Right ventricle myocardium superior (tissue), 1 donor: ENCODE measurements at places on chromosomes 16 and 17.
A peak's percentile ranks its signal among the peaks of the same experiment; 100 is the strongest.

DNA sequence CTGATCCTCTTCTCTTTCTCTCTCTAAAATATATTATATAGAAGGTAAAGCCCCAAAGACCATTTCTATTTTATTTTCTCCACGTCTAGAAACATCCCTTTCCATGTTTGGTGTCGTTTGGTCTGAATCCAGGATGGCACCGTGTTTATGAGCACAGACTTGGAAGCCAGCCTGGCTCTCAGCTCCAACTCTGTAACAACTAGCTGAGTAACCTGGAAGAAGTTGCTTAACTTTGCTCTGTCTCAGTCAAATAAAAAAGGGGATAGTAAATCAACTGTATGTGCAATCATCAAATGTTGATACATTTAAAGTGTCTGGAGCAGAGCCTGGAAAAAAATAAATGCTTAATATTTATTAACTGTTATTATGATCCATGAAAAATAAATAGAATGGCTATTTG is 249.8 kb upstream of the MAF start:
- DNase-seq = no peak

DNA sequence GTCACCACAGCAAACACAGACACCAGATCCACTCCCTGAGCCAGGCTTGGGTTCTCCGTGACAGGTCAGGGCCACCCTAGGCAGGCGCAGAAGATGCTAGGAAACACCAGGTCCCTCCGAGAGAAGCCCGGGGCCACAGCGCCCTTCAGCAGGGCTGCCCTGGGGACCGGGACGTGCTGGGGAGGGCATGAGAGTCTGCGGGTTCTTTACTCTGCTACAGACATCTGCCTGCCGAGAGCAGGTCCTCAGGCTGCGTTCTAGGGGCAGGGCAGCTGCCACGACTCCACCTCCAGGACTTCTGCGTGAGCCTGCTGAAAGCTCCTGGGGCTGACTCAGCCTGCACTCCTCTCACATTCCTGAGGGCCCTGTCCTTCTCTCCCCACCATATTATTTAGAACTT is 11.4 kb downstream of the MYLK3 start:
- DNase-seq = no peak

DNA sequence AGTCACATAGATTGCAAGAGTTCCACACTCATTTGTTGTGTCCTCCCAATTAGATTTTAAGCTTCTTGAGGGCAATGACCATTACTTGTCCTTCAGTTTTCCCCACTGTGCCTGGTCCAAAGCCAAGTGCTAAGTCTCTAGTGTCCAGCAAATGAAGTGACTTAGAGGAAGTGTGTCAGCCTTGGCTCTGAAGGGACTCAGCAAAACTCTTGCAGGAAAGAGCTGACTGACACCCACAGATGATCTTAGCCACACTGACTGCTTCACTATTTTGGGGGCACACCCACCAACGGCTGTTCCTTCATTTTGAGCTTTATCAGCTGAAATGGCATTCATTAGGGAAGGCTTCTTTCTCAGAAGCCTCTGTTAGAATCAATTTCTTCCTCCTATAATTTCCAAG is 358.1 kb downstream of the UTP18 start:
- no peak for DNase-seq

GRCh38 chr16:57807968-57808528 is 5.8 kb upstream of the KIFC3 start:
- peak; percentile 87 for DNase-seq

DNA sequence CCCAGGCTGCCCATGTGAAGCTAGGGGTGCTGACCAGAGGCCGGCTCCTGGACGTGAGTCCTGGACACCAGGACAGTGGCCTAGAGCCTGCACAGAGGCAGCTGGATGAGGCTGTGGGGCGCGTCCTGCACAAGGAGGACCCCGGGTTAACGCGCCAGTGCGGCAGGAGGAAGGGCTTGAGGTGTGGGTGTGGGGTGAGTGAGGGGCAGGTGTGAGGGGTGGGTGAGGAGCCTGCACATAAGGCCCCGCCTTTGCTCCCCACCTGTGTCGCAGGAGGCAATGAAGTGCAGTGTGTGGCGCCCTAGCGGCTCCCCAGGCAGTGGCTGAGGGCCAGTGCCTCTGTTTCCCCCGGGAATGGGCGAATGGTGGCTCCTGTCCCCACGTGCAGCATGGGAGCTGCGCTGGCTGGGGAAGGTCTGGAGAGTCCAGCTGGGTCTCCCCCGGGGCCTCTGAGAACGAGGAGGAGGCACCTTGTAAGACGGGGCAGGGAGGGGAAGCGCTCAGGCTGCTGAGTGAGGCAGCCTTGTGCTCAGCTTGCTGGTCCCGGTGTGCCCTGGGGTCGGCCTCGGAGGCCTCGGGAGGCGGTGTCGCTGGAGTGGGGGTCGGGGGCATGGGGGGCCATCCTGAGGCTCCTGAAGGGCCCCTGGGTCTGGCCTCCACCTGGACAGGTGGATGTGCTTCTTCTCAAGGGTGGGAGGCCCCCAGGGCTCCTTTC is 3.2 kb downstream of the CD7 start:
- DNase-seq = no peak

GRCh38 chr17:5677620-5678019 is 93.3 kb upstream of the NLRP1 start:
- DNase-seq = no peak

- peak; percentile 45 for DNase-seq
Observed at GRCh38 chr16:48087639-48088038, 68.2 kb downstream of the ABCC12 start.

DNA sequence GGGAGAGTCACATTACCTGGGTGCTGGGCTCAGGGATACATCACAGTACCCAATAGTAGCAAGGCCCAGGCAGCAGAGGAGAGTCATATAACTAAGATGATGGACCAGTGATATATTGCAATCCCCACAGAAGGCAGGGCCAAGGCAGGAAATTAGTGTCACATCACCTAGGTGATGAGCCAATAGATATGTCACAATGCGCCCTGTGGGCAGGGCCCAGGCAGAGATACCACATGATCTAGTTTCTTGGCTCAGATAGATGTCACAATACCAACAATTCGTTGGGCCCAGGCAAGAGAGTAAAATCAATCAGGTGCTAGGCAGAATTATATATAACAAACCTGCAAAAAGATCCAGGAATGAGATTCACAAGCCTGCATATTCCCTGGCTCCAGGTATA is 2111.5 kb downstream of the TP53TG3F start:
- no peak for DNase-seq

- no peak for DNase-seq
Observed at GRCh38 chr16:57260294-57260929, 15.4 kb downstream of the ARL2BP start.

DNA sequence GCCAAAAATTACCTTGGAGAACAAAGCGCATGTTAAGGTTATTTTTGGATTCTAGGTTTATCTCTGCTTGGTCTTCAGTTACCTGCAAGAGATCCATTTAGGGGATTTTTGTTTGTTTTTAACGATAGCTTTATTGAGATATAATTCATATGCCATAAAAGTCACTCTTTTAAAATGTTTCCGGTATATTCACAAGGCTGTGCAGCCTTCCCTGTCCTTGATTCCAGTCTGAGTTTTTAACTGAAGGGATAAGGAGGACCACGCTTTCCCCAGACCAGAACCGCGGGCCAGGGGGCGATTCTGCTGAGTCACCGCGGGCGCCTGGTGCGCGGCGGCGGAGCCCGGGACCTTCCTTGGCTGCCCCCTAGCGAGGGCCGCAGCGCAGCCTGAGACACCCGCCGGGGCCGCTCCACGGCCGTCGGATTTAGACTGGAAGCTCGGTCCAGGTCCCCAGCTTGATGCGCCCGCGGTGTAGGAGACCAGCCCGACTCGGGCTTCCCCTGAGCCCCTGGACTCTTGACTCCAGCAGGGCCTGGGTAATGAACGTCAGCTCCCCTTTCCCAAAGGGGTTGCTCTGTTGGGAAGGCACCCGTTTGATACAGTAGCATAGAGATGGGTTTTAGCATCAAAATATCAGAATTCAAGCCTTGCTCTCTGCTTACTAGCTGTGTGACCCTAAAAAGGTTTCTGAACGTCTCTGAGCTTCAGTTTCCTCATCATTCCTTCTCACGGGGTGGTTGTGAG is 50.0 kb upstream of the STH start:
- DNase-seq = peak; percentile 89

DNA sequence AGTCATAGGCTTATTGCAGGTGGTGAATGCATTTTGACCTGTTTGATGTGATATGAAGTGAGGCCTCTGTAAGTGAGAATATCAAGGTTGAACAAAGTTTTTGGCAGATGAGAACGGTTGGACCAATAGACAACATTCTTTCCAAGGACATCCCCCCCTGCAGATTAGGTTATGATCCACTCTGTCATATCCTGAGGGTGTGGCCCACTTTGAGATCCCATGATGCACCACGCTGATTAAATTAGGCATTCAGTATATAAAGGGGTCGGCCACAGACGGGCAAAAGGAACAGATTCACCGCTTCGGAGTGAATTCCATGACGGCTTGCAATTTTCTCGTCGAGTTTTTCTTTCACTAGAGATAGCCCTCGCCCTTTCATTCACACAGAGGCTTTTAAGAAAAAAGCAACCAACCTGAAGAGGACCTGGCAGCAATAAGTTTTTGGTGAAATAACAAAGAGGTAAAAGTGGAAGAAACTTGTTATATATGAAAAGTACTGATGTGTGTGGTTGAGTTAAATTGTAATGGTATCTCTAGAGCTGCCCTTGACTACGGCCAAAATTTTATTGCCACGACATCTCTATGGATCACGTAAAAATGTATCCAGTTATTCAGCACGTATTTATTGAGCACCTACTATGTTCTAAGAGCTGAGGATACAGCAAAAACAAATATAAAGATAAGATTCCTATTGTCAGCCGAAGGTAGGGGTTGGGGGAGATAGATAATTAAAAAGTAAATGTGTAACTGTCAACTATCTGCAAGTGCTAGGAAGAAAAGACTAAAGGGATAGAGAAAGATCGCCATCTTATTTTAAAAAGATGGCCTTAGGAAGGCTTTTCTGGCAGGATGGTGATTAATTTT is 1.7 kb upstream of the RBBP6 start:
- DNase-seq = no peak

GRCh38 chr16:57837305-57838125 is 35.2 kb upstream of the KIFC3 start:
- no peak for DNase-seq

- no peak for DNase-seq
Observed at GRCh38 chr16:66585481-66586239, 6.4 kb downstream of the CMTM2 start.

GRCh38 chr17:78854508-78854907 is 13.9 kb upstream of the USP36 start:
- no peak for DNase-seq

DNA sequence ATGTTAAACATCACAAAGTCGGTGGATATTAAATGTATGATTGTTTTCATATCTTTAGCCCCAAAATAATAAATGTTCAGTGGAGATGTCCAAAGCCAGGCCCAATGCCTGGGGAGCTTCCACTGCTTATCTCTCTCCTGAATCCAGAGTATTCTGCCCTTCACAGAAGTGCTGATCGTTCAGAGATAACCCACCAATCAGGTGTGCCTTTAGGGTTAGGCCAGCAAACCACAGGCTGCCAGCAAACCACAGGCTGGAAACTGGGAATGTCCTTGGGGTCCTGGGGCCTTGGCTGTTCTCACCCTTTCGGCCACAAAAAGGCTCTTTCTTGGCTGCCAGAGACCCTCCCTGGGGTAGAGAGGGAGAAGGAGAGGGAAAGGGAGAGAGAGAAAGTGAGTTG is 33.9 kb downstream of the NXN start:
- no peak for DNase-seq

DNA sequence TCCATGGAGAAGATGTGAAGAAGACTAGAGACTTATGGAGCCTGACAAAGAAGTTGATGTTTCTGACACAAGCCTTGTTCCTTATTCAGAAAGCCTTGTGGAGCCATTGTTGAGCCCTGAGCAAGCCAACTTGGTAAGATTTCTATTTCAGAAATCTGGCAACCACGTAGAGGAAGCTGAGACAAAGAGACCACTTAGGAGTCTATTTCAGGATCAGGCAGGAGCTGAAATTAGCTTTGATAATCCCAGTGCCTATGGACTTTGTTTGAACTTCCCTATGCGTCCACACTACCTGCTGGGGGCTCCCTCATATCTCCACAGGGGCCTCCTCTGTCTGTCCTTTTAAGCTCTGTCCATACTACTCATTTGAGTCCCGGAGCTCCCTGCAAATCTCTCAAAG is 540.0 kb upstream of the GOT2 start:
- no peak for DNase-seq

DNA sequence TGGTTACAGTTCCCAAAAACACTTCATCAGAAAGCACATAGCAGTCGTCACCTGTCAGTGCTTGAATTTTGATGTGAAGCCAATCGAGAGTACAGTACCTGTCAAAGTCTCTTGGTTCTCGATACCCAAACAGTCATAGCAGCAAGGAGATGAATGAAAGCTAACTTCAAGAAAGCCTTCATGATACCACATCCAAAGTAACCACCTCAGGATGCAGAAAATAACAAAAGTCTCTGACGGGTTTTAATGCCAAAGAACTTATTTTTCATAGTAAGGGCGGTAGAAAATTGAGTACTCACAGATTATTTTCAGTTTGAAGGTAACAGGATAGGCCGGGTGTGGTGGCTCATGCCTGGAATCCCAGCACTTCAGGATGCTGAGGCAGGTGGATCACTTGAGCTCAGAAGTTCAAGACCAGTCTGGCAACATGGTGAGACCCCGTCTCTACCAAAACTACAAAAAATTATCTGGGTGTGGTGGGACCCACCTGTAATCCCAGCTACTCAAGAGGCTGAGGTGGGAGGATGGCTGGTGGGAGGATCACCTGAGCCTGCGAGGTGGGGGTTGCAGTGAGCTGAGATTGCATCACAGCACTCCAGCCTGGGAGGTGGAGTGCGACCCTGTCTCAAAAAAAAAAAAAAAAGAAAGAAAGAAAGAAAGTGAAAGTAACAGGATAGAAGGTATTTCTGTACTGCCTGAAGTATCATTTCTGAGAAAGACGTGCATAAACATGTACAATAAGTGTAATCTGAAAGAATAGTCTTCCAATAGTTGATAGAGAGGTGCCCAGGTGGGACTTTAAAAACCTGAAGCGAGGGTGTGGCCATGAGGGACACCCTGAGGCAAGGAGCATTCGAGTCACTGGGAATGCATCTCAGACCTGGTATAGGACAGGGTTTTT is 15.4 kb downstream of the MFSD11 start:
- no peak for DNase-seq
